Progenitor cell of endocrine pancreas (in vitro differentiated cells): ENCODE measurements at places on chromosomes 1 and 21. TPM values are rescaled to one million over a fixed set of nuclear protein-coding genes. Genes with fewer than 3 reads are reported as not detected.

DNA sequence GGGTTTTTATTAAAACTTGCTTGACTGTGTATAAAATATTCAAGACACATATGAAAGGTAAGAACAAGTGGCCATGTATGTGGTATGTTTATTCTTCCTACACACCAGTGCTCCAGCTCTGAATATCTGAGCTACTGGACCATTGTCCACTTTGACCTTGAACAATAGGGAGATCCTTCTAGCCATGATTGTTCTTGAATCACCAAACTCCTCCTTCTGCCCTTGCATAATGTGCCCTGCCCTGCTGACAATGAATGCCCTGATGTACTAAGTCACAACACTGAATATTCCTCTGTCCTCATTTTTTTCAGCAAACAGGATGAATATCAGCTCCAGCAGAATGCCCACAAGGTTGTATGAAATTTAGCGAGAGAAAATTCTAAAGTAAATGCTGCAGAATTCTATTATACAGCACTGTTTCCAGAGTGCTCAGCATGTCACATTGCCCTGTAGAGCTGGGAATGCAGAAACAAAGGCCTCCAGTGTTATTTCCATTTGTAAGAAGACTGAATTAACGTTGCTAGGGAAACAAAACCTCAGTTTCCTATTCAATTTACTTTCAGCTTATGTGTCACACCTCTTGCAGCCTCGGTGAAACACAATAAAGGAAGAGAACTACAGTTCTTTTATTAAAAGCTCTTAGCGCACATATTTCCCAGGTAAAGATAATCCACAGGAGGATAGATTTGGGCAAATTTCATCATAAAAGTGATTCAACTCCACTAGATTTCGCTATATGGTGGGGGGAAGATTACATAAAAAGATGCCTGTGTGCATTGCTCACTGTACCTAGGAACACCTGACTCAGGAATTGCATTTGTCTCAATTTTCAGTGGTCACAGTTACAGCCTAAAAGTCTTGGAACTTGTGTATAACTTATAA lies 187.4 kb upstream of the ATP1B1 start:
- no peak for DNase-seq

DNA sequence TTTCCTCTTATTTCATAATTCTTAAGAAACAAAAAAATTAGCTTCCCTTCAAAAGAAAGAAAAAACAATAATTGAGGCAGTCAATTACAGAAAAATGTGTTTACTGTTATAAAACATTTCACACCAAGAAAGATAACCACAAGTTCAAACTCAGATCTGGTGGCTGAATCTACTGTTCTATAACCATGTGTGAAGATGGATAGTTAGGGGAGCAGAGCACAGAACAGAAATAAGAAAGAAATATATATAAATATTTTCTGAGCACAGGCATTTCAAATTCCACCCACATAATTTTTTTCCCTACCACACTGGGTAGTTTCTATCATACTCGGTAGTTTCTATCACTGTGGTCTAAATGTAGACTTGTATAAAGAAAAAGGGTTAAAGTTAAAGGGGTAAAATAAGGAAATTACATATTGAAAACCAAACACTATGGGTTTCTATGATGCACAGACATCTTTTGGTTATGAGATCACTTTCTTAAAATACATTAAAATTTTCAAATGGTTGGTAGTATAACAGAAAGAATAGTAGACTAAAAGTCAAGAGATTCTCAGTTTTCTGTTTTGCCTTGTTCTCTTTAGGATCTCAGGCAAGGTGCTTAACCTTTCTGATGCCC lies 10.8 kb downstream of the LYST start:
- no peak for DNase-seq

GRCh38 chr1:9449110-9449627 lies 90.1 kb upstream of the SLC25A33 start:
- DNase-seq, result no peak

The PRELP gene
- 0.04 and 0.14 TPM in 2 replicates for total RNA-seq

GRCh38 chr1:165616054-165616612 lies 14.9 kb upstream of the MGST3 start:
- no peak for DNase-seq

GRCh38 chr1:62318756-62319544 lies at the start of gene KANK4:
TSS of gene KANK4 (minus strand) at chr1:62319434. CDS start at chr1:62281564, 37,870 bp downstream.
- peak; percentile 25 for DNase-seq

- no peak for DNase-seq
Observed at GRCh38 chr1:159239551-159240220, 35.0 kb downstream of the ACKR1 start.

- DNase-seq, result no peak
Observed at GRCh38 chr1:37605061-37605650, 9.4 kb upstream of the GNL2 start.

DNA sequence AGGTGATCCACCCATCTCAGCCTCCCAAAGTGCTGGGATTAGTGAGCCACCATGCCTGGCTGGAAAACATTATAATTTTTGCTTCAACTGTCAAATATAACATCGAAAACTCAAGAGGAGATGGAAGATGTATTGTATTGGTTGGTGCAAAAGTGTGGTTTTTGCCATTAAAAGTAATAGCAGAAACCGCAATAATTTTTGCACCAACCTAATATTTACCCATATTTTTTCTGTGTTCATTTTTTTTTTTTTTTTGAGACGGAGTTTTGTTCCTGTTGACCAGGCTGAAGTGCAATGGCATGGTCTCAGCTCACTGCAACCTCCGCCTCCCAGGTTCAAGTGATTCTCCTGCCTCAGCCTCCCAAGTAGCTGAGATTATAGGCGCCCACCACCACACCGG lies 27.1 kb upstream of the SHE start:
- no peak for DNase-seq

- no peak for DNase-seq
Observed at GRCh38 chr21:43306391-43306790, 120.5 kb downstream of the SIK1 start.

- DNase-seq, result no peak
Observed at GRCh38 chr1:208031316-208031931, 120.5 kb upstream of the CD34 start.

GRCh38 chr1:21174230-21174629 lies 2.5 kb downstream of the EIF4G3 start:
- DNase-seq, result no peak

DNA sequence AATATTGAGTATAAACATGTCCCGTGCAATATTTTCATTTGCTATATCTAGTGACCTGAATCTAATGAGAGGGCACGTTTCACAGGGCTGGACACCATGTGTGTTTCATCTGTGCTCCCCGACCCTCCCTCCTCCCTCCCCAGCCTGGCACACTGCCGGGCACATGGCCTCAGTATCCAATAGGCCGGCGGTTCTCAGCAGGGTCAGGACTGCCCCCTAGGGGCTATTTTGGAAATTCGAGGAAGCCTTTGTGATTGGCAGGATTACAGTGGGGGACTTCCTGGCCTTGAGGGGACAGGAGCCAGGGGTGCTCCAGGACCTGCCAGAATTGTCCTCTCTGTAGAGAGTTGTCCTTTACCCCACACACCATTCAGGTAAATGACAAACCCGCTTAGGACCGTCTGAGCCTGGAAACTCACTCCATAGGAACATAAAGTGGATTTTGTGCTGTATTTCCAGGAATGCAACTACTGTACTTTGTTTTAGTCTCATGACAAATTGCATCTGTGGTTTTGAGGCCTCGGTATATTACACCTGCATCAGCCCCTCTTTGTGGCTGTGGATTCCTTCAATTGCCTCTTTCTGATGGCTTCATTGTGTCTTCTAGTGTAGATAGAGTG lies 109.5 kb upstream of the SIM2 start:
- DNase-seq, result no peak

- no peak for DNase-seq
Observed at GRCh38 chr1:185559684-185560331, 174.4 kb upstream of the HMCN1 start.
